ENCODE measurements at places on chromosomes 3 and 15. TPM values are rescaled to one million over a fixed set of nuclear protein-coding genes. Genes with fewer than 3 reads are reported as not detected.
A peak's percentile ranks its signal among the peaks of the same experiment; 100 is the strongest.

CCR5 gene
- total RNA-seq, result not detected

GRCh38 chr15:64544450-64544849 lies 84.1 kb downstream of the ZNF609 start:
- peak overlapping the region; percentile 63 for H3K27ac ChIP-seq
- H3K36me3 ChIP-seq, result peaks cover 10% of the 10 kb centered on the region
- DNase-seq, result no peak
- no peaks in the 10 kb centered on the region for H3K27me3 ChIP-seq

- H3K27me3 ChIP-seq, result no peaks in the 10 kb centered on the region
- DNase-seq, result peak; percentile 14
- H3K4me1 ChIP-seq, result peaks cover 6% of the 10 kb centered on the region
- no peak overlapping the region for H3K4me3 ChIP-seq
- no peaks in the 10 kb centered on the region for H3K36me3 ChIP-seq
Measured at GRCh38 chr3:82133070-82133606, 371.7 kb upstream of the GBE1 start.

DNA sequence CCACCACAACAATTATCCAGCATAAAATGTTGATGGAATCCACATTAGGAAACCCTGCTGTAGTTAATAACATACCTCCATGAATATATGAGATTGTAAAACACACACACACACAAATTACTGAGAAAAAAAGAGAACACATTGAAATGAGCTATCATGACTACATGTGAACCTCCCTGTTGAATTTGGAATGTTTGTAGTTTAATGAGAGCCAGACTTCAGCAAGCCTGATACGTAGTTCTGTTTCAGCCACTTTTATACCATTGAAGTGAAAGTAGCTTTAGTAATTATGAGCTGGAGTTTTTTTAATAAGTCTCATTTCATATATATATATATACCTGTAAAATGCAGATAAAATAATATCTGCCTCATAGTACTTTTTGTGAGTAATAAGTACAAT lies 1146.4 kb downstream of the NAALADL2 start:
- H3K4me3 ChIP-seq, result no peak overlapping the region
- peaks cover 2% of the 10 kb centered on the region for H3K4me1 ChIP-seq
- DNase-seq, result no peak

GRCh38 chr3:125175295-125176078 lies 37.1 kb downstream of the SLC12A8 start:
- H3K4me1 ChIP-seq, result no peaks in the 10 kb centered on the region
- DNase-seq, result no peak
- H3K27me3 ChIP-seq, result no peaks in the 10 kb centered on the region
- no peak overlapping the region for H3K27ac ChIP-seq
- no peak overlapping the region for H3K4me3 ChIP-seq
- H3K36me3 ChIP-seq, result peaks cover 18% of the 10 kb centered on the region

DNA sequence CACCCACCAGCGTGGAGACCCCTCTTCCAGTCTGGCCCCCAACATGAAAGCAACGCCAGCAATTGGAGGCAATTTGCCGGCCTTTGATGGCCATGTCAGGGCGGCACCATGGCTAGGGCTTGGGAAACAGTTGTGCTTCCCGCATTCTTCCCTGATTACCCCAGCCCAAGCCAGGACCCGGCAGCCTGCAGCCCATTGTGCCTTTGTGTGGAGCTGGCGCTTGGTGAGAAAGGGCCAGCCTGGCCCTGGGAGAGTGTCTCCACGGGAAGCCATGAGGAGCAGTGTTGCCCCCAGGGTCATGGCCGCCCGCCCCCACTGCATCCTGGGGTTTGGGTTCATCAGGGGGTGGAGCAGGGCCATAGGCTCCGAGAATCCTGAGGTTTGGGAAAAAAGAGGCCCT lies 66.0 kb downstream of the DNAJB8 start:
- H3K27ac ChIP-seq, result no peak overlapping the region
- H3K27me3 ChIP-seq, result peaks cover 53% of the 10 kb centered on the region
- DNase-seq, result no peak
- no peaks in the 10 kb centered on the region for H3K36me3 ChIP-seq
- H3K4me1 ChIP-seq, result peaks cover 29% of the 10 kb centered on the region

GRCh38 chr3:128560768-128561167 lies 67.8 kb upstream of the GATA2 start:
- H3K36me3 ChIP-seq, result no peaks in the 10 kb centered on the region
- H3K4me1 ChIP-seq, result no peaks in the 10 kb centered on the region
- DNase-seq, result no peak
- H3K4me3 ChIP-seq, result no peak overlapping the region

DNA sequence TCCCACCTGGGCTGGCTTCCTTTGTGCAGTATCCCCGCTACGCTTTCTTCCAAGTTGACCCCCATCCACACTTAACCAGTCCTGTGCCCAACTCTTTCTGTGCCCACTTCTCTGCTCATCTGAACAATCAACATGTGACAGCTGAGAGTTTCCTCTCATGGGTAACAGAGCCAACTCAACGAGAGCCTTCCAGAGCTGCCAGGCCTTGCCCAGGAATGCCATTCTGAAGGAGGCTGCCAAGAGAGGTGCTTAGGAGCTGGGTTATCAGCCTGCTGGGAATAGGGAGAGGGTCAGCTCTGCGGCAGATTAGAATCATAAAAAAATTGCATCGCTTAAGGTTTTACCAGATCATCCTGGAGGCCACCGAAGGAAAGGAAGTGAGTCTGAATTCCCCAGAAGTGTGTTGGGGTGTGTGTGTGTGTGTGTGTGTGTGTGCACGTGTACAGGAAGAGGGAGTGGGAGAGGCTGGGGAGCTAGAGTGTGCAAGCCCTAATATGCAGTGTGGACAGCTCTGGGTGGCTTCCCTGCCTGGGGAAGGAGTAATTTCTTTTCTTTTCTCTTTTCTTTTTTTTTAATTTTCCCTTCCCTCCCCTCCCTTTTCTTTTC lies 66.7 kb downstream of the ITGA11 start:
- H3K27me3 ChIP-seq, result peaks cover 15% of the 10 kb centered on the region
- peak overlapping the region; percentile 22 for H3K27ac ChIP-seq
- no peaks in the 10 kb centered on the region for H3K36me3 ChIP-seq
- no peak overlapping the region for H3K4me3 ChIP-seq
- DNase-seq, result no peak
- no peaks in the 10 kb centered on the region for H3K4me1 ChIP-seq

DNA sequence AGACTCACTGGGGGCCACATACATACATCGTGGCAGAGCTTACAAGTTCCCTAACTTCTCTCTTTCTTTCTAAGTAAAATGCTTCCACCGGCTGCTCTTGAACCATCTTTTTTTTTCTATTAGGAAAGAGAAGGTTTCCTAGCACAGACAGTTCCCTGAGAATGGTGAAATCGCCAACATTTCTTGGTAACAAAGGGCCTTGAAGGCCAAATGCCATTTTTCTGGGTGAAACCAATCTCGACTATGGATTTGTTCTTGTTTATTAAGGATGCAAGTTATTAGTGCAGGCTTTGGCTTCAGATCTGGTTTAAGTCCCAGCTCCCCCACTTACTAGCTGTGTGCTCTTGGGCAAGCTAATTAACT lies 3.0 kb downstream of the LMCD1 start:
- H3K36me3 ChIP-seq, result peaks cover 7% of the 10 kb centered on the region
- H3K27ac ChIP-seq, result no peak overlapping the region
- H3K4me1 ChIP-seq, result peaks cover 39% of the 10 kb centered on the region
- no peak for DNase-seq
- H3K4me3 ChIP-seq, result no peak overlapping the region

- no peak for DNase-seq
- no peaks in the 10 kb centered on the region for H3K36me3 ChIP-seq
- no peak overlapping the region for H3K27ac ChIP-seq
- no peaks in the 10 kb centered on the region for H3K27me3 ChIP-seq
Measured at GRCh38 chr3:115932807-115933206, 309.5 kb downstream of the GAP43 start.

DNA sequence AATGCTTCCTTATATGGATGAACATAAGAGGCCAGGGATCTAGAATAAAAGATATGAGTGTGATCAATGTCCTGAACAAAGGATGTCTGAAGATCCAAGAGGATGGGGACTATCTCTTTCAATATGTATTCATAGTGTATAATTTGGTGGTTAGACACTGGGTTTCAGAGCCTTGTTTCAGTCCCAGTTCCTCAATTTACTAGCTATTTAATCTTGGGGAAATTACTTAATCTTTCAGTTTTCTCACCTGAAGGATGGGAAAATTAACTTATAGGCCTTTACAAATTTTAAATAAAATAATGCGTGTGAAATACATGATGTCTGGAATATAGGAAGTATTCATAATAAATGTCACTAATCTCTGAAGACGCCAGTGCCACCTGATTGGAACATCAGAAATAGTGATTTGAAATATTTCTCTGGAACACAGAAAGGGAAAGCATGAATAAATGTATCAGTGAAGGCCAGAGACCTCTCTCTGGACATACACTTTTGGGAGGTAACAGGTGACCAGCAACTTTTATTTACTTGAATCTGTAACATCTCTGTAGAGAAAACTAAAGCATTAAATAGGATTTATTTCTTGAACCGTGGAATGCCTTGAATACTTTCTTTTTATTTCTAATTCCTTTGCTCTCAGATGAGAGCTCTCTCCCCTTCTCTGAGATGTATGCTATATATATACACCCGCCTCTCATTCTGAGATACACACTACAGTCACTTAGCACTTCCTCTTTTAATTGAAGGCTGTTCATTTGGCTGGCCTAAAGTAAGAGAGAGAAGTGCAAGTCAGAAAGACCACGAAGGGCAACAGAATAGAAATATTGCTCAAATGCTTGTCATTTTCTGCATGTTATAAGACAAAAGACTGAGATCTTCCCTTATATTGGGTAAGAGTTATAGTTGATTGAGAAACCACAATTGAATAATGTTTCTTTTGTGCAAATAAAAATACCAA lies 407.1 kb downstream of the LSAMP start:
- no peaks in the 10 kb centered on the region for H3K27me3 ChIP-seq
- H3K4me1 ChIP-seq, result no peaks in the 10 kb centered on the region
- no peak for DNase-seq

DNA sequence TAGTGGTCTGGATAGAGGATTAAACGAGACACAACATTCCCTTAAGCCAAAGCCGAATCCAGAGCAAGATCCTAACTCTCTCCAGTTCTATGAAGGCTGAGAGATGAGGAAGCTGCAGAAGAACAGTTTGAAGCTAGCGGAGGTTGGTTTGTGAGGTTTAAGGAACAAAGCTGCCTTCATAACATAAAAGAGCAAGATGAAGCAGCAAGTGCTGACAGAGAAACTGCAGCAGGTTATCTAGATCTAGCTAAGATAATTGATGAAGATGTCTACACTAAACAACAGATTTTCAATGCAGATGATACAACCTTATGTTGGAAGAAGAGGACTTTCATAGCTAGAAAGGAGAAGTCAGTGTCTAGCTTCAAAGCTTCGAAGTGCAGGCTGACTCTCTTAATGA lies 14.8 kb upstream of the GASK1A start:
- peaks cover 26% of the 10 kb centered on the region for H3K27me3 ChIP-seq
- H3K4me1 ChIP-seq, result no peaks in the 10 kb centered on the region
- H3K4me3 ChIP-seq, result no peak overlapping the region
- H3K27ac ChIP-seq, result no peak overlapping the region

TMEM158 gene
- total RNA-seq, result 3.8 TPM

- H3K4me1 ChIP-seq, result peaks cover 36% of the 10 kb centered on the region
- no peak for DNase-seq
- H3K27ac ChIP-seq, result no peak overlapping the region
- no peak overlapping the region for H3K4me3 ChIP-seq
- H3K27me3 ChIP-seq, result no peaks in the 10 kb centered on the region
Measured at GRCh38 chr3:113660896-113661295, 35.5 kb downstream of the USF3 start.
